ENCODE measurements at places on chromosomes 4 and X. TPM values are rescaled to one million over a fixed set of nuclear protein-coding genes. Genes with fewer than 3 reads are reported as not detected.

- DNase-seq: no peak
Measured at GRCh38 chr4:162475246-162475645, 311.4 kb upstream of the FSTL5 start.

GRCh38 chr4:104942990-104943743, 203.5 kb upstream of the TET2 start:
- DNase-seq: no peak

DNA sequence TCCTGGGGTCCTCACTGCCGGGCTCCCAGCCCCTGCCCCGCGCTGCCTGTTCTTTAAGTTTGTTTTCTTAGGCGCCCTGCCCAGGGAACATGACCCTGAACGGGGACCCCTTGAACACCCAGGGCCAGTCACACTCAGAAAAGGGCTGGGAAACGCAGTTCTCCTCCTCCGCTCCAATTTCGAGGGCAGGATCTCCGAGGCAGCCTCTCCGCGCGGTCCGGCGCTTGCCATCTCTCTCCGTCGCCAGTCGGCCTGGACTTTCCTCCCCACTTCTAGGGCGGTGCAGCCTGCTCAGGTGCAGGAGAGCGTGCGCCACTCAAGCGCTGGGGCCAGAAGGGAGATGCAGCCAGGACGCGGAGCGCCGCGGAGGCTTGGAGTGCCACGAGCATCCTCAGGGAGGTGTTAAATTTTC, 9.9 kb downstream of the PRDM8 start:
- DNase-seq: no peak

TLR6 gene
- total RNA-seq: 2.9 TPM

DNA sequence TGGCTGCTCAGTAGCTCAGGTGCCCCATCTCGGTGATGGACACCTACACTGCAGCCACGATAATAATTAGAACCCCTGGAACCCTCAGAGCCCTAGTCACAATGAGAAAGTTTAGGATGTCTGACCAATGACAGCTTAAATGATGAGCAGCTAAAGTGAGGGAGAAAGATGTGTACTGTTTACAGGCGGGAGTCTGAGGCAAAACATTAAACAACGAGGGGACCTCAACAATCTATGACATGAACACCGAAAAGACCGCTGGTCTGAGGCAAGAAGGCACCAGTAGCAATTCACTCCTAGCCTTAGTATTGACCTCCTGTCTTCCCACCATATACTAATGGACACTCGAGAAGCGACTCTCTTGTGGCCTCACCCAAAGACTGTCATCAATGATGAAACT, 369.5 kb upstream of the SMIM31 start:
- DNase-seq: no peak

DNA sequence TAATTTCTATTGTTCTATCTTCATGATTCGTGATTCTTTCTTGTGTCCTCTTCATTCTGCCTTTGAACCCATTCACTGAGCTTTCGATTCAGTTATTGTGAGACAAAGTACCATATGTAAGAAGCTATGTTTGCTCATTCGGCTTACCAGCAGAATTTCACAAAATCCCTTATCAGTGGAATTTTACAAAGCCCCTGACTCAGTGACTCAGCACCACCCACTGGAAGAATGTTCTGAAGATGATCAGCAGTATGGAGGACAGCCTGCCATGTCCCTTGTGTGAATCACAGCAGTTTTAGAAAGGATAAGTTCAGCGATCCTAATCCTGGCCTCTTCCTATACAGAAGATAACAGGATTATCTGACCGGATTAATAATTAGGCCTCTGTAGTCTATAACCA, 5.8 kb upstream of the UXT start:
- no peak for DNase-seq

GRCh38 chr4:143641361-143641760, 59.1 kb downstream of the FREM3 start:
- DNase-seq: no peak

GRCh38 chr4:174910271-174910670, 7.9 kb upstream of the ADAM29 start:
- DNase-seq: no peak

DNA sequence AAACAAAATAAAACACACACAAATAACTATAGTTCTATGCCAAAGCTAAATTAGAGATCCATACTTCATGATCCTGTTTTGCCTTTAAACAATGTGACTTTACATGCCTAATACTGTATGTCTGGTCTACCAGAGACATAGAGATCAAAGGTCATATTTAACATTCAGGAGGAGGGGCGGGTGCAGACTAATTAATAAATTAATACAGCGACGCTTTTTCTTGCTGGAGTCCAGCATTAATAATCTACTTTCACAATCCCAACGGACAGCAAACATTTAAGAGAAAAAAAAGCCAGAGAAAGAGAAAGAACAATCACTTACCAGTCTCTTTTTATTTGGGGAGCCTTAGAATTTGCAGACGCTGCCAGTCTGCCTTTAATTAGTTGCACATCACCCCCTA, 509 bp downstream of the CXXC4 start:
- DNase-seq: no peak

GAGE12E gene
- not detected for total RNA-seq

CCNB3 gene
- 0.39 TPM for total RNA-seq

FRMD7 gene
- 0.10 TPM for total RNA-seq

DOCK11 gene
- 25.7 TPM for total RNA-seq

GRCh38 chrX:113726466-113726865, 857.4 kb upstream of the HTR2C start:
- no peak for DNase-seq

DNA sequence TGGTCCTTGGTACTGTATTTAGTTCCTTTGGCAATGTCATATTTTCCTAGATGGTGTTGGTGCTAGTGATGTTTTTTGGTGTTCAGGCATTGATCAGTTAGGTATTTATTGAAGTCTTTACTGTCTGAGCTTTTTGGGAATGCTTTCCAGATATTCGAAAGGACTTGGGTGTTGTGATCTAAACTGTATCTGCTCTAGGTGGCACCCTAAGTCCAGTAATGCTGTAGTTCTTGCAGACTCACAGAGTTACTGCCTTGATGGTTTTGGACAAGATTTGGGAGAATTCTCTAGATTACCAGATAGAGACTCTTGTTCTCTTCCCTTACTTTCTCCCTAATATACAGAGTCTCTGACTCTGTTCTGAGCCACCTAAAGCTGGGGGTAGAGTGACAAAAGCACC, 513.6 kb upstream of the PITX2 start:
- DNase-seq: no peak

DNA sequence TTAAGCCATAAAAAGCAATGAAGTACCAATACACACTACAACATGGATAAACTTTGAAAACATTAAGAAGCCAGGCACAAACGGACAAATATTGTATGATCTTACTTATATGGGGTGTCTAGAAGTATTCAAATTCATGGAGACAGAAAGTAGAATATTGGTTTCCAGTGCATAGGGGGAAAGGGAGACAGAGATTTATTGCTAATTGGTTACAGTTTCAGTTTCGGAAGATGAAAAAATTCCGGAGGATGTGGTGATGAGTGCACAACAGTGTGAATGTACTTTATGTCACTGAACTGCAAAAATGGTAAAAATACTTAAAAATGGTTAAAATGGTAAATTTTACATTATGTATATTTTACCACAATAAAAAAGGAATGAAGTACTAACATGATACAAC, 5.1 kb upstream of the PRDX4 start:
- DNase-seq: no peak

IQCM gene
- total RNA-seq: not detected

- DNase-seq: peak; percentile 61
Measured at GRCh38 chr4:52894443-52894842, 32.3 kb downstream of the RASL11B start.

MND1 gene
- total RNA-seq: 5.7 TPM

RPA4 gene
- total RNA-seq: 3.8 TPM

PAGE5 gene
- not detected for total RNA-seq

DNA sequence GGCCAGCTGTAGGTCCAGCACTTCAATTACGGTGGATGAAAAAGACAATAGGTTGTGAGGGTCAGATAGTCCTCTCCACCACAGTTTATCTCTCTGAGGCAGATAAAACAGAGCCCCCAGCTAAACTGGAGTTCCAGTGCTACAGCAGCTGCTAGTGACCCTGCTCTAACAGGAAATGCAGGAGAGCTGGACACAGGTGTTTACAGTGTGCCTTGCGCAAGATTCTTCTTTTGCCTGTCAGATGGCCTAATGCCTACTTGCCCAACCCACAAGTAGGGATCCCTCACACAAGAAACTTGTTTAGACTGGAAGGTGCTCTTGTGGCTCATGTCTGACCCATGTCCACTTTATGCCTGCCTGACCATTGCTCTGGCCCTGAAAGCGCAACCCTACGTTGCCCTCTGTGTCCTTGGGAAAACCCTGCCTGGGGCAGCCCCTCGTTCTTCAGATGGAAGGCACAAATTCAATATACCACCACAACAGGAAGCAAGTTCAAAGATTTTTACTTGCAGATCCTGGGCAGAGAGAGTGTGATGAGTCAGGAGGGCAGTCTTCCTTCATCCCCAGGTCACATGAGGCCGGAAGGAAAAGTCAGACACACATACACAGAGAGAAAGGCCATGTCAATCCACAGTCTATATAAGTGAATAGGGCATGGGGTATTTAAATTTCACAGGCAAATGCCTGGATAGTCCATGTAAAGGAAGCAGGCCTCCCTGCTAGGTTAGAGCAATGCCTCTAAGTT, 105.1 kb upstream of the ADGRL3 start:
- no peak for DNase-seq

DNA sequence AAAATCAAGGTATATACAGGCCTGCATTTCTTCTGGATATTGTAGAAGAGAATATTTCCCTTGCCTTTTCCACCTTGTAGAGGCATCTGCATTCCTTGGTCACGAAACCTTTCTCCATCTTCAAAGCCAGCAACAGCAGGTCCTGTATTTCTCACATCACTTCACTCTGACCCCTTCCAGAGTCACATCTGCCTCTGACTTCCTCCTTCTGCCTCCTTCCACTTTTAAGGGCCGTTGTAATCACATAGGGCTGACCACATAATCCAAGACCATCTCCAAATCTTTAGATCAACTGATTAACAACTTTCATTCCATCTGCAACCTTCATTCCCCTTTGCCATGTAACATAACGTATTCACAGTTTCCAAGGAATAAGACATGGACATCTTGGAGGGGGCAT, 38.3 kb upstream of the NDP start:
- no peak for DNase-seq

DNA sequence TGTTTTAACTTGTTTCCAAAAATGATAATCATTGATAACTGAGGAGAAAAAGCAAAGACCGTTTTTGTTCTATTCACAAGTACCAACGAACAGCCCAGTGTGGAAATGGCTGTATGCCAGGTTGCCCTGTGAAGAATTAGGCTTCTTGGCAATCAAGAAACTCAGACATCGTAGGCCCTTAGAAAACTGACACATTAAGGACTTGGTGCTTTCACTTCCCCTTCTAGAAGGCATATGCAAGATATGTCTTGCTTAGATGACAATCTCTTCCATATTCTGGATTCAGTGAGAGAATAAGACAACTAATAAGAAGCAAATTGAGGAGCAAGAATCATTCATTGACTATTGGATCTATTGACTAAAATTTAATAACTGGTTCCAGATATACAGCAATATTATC, 56.6 kb downstream of the ANAPC10 start:
- DNase-seq: no peak

GRCh38 chrX:2819345-2820135, 9.2 kb upstream of the GYG2 start:
- no peak for DNase-seq
